ENCODE measurements at places on chromosomes 12 and 14.

- DNase-seq, result no peak
Measured at GRCh38 chr14:24632336-24632735, 1.7 kb downstream of the GZMB start.

GRCh38 chr14:80325688-80326087 is 114.4 kb upstream of the DIO2 start:
- no peak for DNase-seq

DNA sequence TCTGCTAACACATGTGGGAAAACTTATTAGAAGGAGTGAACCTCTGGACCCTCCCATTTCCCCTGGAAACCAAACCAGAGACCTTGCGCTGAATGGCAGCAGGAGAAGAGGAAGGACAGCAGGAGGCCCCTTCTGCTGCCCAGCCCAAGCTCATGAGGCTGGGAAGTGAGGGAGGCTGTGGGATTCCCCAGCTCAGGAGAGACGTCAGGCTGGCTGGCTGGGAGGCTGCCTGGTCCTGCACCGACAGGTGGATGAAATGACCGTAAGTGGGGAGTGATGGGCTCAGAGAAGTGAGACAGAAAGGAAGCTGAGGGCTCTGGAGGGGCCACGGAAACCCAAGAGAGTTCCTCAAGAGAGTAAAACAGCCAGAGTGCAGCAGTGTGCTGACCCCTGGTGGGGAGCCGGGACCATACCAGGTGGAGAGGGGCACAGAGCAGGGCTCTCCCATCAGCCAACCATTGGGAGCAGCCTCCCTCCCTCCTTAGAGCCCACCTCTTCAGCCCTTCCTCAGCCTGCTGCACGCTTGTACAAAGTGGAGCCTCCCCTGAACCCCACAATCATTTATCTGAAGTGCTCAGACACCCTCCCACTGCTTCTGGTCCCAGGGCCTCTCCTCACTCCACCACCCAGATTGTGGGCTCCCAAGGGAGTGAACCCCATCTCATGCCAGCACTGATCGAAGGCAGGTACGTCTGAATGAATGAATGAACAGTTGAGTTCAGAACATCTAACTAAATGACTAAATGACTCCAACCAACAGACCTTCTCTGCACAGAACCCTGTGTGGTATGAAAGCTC is 14.0 kb downstream of the TAMALIN start:
- DNase-seq, result no peak

DNA sequence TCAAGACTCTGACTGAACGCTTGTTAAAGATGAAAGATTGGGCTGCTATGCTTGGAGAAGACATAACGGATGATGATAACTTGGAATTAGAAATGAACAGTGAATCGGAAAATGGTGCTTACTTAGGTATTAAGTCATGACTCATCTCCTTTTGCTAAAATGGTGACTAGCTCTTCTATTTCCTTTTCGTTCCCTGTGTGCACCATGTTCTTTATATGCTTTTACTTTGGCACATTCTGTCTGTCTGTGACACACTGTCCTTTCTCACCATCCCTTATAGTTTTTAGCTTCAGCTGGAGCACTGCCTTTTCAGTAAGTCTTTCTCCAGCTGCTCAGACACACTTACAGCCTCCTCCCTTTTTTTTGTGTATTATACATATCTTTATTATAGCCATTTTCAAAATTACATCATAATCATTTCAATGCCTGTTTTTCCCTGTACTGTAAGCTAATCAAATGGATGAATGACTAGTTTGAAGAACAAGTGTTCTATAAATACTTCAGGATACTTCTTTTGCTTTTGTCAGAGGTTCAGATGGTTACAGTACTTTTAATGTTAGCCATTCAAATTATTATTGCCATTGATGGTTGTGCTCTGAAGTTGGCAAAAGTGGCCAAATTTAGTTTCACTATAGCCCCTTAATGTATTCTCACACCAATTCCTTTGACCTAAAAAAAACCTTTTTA is 68.6 kb downstream of the MIA2 start:
- no peak for DNase-seq

GRCh38 chr14:51157012-51157411 is 62.1 kb upstream of the TRIM9 start:
- DNase-seq, result no peak

- no peak for DNase-seq
Measured at GRCh38 chr12:4477129-4477528, 31.5 kb upstream of the FGF6 start.

GRCh38 chr12:58161773-58162172 is 220.4 kb downstream of the ATP23 start:
- DNase-seq, result no peak

- DNase-seq, result no peak
Measured at GRCh38 chr12:84922693-84923092, 10.1 kb upstream of the SLC6A15 start.

- DNase-seq, result no peak
Measured at GRCh38 chr14:52596320-52596719, 43.7 kb downstream of the GPR137C start.

DNA sequence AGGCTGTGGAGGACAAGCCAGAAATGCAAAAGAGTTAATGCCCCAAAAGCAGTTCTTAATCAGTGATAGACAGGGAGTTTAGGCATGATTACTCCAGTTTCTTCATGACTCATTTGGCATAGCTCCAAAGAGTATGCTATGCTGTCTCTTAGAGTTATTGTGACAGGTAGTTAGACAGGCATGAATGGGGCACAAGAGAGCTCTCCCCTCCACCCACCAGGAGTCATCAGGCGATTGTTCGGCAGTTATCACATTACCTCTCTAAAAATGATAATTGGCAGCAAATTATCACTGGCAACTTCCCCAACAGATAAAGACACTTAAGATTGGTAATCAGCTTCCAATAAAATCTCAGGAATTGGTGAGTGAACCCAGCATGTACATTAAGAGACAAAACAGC is 320.1 kb downstream of the DAD1 start:
- no peak for DNase-seq

DNA sequence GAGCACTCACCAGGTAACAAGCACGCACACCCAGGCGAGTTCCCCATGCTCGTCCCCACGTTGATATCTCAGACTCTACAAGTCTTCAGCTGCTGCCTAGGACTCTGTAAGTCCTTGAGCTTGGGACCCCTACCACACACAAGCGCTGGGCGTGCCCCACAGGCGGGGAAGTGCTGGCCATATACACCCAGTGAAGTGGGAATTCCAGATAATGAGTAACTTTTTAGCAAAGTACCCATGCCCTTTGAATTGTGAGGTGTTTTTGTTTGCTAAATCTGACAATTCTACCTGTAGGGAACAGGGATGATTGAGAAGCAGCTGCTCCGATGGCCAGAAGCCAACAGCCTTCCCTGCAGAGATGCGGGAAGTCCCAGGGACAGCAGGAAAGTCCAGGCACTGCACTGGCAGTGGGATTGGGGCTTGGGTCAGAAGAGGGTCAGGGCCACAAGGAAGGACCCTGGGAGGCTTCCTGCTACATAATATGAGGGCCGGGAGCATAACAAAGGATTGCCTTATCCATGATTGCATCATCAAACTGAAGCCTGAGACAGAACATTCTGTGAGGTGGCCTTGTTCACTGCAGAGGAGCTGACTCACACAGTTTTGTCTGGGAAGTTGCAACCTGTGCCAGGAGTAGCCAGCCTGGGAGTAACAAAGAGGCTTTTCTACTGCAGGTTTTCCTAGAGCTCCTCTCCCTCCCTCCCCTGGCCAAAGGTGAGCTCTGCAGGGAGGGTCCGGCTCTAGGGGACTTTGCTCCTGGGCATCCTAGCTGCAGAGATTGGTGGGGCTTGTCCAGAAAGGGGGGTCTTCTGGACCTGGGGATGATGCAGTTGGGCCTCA is 13.2 kb upstream of the SERPINA3 start:
- peak; percentile 98 for DNase-seq

- DNase-seq, result no peak
Measured at GRCh38 chr14:29462321-29462720, 465.3 kb downstream of the PRKD1 start.

DNA sequence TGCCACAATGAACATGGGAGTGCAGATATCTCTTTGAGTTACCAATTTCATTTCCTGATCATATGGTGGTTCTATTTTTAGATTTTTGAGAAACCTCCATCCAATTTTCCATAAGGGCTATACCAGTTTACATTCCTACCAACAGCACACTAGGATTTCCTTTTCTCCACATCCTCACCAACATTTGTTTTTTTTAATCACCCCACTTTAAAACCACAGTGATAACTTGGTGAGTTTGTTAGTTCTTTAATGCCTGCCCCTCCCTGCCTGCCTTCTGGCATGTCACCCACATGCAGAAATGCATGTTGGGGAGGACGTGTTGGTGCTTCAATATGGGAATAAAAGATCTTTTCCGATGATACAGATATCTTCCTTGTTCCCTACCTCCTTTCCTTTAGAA is 167.9 kb downstream of the CAND1 start:
- DNase-seq, result no peak

- no peak for DNase-seq
Measured at GRCh38 chr12:3523058-3523457, 32.1 kb downstream of the PRMT8 start.

DNA sequence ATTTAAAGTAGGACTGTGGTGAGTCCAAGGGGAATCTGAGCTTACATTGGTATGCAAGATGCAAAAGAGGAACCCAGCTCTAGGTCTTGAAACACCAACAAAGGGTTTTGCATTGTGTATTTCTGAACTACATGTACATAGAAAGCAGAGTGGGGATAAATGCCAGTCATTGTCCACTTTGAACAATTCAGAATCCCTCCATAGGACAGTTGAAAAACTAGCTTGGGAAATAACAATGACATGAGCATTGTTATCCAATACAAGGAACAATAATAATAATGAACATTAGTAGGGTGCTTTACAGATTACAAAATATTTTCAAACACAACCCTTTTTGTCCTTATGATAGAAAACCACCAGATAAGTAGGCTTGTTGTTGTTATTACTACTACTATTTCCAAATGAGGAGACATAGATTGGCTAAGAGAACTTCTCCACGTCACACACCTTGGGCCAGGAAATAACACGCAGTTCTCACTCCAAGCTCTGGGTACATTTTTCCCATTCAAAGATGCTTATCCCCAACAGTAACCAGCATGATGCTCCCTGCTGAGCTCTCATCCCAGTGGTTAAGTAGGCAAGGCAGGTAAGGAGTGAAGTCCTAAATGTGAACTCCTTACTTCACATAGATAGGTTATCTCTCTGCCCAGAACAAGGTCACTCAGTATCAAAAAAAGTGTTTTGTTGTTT is 51.7 kb upstream of the RASSF8 start:
- DNase-seq, result no peak

GRCh38 chr14:37721976-37722659 is 126.7 kb downstream of the TTC6 start:
- no peak for DNase-seq

DNA sequence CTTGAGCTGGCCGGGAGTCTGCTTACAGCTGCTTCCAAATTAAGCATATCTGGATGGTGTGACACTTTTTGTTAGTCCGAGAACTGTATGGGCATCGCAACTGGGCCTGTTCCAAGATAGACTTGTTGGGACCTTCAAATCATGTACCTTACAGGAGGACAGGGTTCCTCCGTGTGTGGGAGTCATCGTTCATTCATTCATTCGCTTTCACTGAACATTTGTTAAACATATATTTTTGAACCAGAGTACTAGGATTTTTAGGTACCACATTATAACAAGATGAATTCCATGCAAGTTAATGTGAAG is 387 bp upstream of the IPO8 start:
- DNase-seq, result no peak

DNA sequence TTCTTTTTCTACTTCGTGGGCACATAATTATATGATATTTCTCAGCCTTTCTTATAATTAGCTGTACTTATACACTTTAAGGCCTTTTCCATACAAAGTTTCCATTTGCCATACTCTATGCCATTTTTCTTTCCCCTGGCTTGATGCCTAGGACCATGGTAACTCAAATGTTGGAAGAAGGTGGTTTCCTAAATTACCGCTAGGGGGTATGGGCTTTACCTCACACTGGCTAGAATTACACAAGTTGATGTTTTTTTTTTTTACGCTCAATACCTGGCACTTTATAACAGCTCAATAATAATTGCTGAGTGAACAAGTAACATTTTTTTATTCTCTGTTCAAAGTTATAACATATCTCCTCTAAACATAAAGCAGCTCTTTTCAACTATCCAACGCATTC is 306.8 kb upstream of the LRFN5 start:
- DNase-seq, result no peak

GRCh38 chr14:100306998-100307765 is 938 bp upstream of the SLC25A29 start:
- no peak for DNase-seq

DNA sequence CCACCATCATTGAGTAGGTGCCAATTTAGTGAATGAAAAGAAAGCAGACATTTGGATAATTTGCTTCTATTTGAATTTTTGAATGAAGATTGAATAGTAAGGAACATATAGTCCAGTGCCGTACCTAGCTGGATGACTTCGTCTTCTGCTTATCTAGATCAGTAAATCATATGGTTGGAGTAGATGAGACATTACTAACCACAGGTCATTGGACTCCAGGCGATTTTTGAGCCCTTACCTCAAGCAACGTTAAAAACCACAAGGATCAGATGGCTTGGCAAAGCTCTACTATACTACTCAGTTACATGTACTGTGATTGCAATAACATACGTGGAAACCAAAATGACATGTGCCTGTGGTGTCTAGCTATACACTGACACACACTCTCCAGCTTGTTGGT is 1.7 kb upstream of the SPATS2 start:
- DNase-seq, result peak; percentile 74

GRCh38 chr14:24311837-24312615 is 724 bp downstream of the LTB4R start:
- no peak for DNase-seq

- DNase-seq, result no peak
Measured at GRCh38 chr14:95675486-95675885, 10.7 kb upstream of the TCL1B start.

DNA sequence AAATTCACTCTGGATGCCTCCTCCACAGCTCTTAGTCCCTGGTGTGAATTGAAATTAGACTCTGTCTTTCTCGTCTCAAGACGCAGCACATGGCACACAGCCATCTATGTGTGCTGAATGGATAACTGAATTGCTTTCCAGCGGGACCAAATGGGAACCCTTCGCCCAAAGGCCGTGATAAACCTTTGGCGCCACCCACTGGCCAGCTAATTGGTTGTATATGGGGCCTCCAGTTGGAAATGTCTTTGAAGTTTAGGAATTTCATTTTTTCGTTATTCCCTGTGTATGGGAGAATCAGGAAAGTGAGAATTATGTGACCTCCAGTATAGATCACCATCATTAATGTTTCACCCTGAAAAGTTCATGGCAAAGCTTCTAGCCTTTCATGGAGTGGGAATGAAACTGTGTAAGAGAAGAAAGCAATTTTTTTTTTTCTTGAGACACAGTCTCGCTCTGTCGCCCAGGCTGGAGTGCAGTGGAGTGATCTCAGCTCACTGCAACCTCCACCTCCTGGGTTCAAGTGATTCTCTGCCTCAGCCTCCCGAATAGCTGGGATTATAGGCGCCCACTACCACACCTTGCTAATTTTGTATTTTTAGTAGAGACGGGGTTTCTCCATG is 9.8 kb upstream of the HSP90AA1 start:
- DNase-seq, result no peak

DNA sequence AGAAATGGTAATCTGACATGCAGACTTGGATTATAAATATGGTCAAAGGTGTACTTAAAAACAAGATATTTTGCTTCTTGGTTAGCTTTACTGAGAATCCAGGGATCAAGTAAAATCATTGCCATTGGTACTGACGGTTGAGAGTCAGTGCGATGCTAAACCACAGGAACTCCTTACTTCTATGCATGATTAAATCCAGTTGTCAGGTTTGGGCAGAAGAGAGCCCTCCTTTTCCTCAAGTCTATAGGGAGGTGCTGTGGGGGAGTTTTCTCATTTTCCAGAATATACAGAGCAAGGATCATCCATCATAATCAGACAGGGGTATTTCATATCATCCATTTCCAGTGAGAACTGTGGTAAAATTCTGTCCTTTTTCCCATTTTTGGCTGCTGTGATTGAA is 839.1 kb downstream of the NRXN3 start:
- no peak for DNase-seq

Data from skeletal muscle cell (primary cell).